ENCODE measurements at places on chromosomes 2 and 18.
A peak's percentile ranks its signal among the peaks of the same experiment; 100 is the strongest.

DNA sequence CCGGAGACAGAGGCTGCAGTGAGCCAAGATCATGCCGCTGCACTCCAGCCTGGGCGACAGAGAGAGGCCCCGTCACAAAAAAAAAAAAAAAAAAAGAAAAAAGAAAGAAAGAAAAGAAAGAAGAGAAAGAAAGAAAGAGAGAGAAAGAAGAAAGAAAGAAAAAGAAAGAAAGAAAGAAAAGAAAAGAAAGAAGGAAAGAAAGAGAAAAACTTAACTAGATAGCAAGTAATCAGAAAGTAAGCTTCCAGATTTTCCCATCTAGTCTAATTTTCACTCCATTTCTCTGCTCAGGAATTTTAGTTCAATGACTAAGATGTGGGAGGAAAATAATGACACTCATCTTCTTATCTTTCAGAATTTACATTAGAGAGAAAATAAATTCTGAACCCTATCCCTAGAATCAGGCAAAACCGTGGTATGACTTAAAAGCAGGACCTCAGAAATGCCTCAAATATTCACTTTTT is 2.4 kb downstream of the GFPT1 start:
- DNase-seq, result peak; percentile 36

DNA sequence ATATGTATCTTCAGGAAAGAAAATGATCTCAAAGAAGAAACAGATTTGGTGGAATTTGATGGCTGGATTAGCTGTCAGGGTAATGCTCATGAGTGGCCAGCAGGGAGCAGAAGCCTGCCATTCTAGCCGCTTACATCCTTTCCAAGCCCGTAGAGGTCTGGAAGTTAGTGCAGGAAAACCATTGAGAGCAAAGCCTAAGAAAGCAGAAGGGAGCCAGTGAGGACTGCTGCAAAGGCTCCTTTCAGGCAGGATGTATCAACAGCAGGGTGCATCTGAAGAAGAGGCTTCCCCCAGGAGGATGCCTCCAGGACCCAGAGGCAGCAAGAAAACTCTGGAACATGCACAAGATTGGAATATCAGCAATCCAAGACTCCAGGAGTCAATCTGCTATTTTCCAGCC is 22.9 kb upstream of the LBH start:
- DNase-seq, result peak; percentile 56

DNA sequence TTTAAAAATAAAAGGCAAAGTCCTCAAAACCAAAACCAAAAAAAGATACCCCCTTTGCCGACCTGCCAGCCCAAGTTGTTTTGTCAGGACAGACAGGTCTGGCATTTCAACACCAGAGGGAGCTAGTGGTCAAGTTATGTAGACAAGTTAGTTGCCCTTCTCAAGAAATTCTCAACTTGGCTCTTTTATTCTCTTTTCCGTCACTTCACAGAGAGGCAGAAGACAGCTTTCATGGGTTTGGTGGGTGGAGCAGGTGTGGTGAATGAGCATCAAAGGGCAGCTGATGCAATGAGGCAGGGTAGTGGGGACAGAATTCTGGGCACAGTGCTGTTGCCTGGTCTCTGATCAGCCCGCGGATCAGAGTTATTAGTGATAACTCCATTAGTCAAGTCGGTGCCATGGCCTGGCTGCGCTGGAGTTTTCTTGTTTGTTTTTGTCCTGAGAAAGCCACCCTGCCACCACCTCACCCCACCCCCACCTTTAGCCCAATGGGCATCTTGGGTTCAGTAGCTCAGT is 303.7 kb upstream of the EPAS1 start:
- peak; percentile 79 for DNase-seq

GRCh38 chr2:44495544-44495943 is 133.8 kb downstream of the CAMKMT start:
- DNase-seq, result no peak

GRCh38 chr2:77161009-77161408 is 361.2 kb downstream of the LRRTM4 start:
- no peak for DNase-seq

DNA sequence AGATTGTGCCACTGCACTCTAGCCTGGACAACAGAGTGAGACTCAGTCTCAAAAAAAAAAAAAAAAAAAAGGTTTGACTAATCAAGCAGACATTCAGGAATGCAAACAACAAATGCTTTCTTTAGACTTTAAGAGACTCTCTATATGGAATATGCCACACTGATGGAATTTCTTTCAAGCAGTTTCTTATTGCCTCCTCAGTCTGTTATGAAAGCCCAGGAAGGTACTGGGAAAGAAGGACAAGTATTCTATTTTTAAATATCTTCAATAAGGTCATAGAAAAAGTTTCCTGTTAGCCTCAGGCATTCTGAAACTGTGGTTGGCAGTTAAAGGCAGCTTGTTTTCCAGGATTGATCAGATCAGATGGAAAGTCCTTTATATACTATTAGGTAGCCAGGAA is 241.6 kb downstream of the PIK3C3 start:
- DNase-seq, result peak; percentile 27

DNA sequence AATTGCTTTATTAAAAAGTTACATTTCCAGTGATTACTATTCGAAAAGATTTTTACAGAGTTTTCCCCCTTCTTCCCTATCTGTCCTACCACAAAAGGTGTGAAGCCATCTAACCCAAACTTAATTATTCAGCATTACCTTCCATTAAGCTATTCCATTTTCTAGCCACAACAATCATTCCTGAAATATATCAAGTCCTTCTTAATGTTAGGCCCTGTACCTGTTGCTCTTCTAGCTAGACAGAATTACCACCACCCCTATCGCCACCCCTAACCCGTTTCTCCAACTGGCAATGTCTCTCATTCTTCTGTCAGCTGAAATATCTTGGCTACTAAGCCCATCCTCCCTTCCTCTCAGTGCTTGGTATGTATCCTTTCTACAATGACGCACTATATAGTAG is 13.9 kb downstream of the IWS1 start:
- no peak for DNase-seq

DNA sequence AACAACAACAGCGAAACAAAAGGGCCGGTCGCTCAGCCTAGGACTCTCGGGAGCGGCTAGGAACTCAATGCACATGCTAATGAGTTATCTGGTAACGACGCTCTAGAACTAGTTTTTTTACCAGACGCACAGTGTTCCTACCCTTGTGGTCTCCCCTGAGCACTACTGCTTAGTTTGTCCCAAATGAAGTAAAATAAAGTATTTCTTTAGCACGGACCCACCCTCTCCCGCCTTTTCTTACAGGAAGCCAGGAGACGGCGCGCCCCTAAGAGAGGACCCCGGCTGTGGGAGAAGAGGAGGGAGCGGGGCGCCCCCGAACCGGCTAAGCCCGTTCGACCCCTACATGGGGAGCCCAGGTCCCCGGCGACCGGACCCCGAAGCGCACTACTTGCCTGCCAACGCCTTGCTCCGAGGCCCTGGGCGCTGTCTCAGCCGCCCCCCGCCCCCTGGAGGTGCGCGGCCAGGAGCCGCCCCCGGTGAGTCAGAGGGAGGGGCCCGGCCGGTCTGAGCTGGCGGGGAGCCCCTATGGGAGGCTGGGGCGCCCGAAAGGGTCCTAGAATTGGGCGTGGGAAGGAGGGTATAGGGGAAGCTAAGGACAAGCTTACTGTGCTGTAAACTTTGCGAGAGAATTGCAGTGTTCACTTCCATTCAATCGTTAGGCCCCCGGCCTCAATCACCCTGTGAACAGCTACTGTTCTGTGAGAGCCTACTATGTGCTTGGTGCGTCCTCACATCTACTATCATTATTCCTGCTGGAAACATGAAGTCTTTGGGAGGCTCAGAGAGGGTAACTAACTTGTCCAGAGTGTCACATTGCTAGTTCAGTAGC is 3.6 kb upstream of the CAPG start:
- DNase-seq, result peak; percentile 58

DNA sequence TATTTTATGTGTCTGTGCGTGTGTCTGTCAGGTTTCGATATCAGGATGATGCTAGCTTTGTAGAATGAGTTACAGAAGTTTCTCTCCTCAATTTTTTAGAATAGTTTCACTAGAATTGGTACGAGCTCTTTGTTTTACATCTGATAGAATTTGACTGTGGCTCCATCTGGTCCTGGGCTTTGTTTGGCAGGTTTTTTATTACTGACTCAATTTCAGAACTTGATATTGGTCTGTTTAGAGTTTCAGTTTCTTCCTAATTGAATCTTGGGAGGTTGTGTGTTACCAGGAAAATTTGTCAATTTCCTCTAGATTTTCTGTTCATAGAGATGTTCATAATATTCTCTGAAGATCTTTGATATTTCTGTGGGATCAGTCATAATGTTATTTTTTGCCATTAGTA is 289.4 kb upstream of the COL3A1 start:
- DNase-seq, result no peak

- DNase-seq, result peak; percentile 95
These were observed 67.9 kb downstream of the LRRFIP1 start for GRCh38 chr2:237695201-237695780.

GRCh38 chr2:145096582-145096981 is 576.7 kb upstream of the ZEB2 start:
- peak; percentile 78 for DNase-seq

- DNase-seq, result peak; percentile 45
These were observed 260.9 kb upstream of the CWC22 start for GRCh38 chr2:180268006-180268405.

GRCh38 chr2:187991389-187991788 is 300.3 kb upstream of the GULP1 start:
- DNase-seq, result no peak

- DNase-seq, result no peak
These were observed 150.4 kb downstream of the NR4A2 start for GRCh38 chr2:156182132-156182531.

DNA sequence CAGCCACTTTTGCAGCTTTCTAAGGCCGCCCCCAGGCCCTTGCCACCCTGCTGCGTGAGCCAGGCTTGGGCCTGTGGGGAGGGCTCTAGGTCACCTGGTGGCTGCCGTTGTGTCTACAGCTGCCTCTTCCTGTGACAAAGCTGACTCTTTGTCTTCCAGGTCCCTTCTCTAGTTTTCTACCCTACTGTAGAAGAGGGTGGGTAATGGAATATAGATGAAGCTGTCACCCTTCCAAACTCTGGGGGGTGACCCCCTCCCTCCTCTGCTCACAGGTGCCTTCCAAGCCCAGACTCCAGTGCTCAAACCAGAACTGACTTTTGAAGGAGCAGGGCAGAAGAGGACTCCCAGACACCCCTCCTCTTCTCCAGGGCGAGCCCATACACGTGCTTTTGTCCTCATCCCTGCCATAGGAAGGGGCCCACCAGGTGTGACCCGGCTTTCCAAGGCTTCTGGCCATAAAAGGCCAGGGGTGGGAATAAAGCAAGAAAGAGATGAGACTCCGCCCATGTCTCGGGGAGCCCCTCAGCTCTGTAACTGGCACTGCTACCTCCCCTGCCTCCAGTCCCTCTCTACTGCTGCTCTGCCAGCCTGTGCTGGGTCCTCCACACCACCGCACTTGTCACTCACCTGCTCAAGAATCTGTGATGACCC is 17.9 kb upstream of the SDC1 start:
- DNase-seq, result no peak

DNA sequence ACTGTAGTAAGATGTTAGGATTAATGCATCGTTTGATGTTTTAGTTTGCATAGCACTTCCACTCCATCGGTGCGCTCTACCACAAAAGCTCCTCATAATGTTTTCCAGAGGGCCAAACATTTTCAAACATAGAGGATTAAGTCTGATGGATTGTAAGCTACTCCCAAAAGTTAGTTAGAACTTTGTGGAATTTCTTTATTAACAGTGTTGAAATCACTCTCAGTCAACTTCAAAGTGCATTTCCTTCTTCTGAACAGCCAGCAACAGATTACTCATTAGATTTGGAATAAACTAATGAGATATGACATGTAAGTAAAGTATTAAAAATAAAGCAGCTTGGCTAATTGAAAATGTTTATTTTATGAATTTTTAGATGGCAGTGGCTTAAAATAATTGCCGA is 30.1 kb upstream of the CTAGE1 start:
- no peak for DNase-seq

- no peak for DNase-seq
These were observed 8.7 kb downstream of the FAM228A start for GRCh38 chr2:24183366-24184069.

DNA sequence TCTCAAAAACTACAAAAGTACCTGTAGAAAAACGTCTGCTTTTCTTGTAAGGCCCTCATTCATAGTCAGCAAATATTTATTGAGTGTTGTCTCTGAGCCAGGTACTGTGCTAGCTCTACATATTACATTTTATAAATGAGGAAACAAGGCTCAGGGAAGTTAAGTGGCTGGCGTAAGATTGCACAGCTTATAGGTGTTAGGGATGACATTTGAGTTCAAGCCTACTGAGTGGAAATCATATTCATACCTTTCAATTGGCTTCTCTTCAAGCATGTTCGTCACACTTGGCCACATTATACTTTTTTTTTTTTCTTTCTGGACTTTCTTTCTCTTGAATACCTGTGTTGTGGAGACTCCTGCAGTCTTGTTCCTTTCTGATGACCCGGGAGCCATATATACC is 5.9 kb downstream of the NCOA1 start:
- no peak for DNase-seq

GRCh38 chr2:40041422-40042382 is 262.6 kb upstream of the THUMPD2 start:
- DNase-seq, result peak; percentile 89

DNA sequence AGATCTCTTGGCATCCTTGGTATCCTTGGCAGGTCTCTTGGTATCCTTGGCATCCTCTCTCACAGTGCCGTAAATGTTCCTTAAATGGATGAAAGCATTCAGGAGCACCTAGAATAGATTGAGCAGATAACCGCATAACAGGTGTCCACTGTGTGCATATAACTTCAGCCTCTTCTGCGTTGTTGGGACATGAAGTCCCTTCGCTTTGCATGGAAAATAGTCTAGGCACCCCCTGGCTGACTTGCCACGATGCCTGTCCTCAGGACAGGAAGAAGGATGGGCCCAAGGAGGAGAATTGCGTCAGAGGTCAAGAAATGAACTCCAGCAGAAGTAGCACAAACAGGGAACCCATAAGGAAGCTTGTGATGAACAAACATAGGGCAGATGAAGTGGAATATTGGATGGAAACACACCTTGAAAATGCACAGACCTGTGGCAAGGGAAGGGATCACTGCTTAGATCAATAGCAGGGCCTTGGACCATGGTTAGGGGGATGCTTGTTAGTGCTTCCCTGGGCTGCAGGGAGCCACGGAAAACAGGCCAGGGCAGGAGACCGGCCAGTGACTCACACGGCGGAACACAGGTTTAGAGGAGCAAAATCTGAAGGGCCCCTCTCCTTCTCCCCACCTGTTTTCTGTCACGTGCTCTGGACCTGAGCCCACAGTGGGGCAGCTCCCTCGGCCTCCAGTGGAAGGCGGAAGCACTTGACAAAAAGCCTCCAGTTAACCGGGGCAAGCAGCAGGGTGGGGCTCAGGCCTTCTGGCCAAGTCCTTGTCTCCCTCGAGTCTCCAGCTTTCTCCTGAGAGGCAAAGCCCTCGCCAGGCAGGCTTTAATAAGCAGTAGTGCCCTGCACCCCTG is 99.2 kb upstream of the ASAP2 start:
- DNase-seq, result no peak

- no peak for DNase-seq
These were observed 122.1 kb downstream of the SH3BP4 start for GRCh38 chr2:235073868-235074413.

DNA sequence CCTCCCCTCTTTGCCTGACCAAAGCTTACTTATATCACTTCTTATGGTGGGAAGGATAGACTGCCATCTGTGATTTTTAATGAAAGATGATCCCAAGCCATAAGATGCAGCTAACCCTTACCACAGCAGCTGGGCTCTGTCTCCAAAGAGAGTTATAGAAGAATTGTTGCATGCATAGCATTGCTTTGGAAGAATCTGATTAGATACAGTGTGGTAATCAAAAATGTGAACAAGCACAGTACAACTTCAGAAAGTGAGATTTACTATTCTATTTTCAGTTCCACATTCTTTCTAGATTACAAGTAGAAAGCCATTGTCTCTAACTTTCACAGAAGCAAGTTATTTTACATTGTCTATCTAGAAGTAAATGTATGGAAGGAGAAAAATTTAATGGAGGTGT is 129.0 kb upstream of the ACVR2A start:
- DNase-seq, result peak; percentile 38

GRCh38 chr2:99865818-99866676 is 276.3 kb downstream of the AFF3 start:
- peak; percentile 78 for DNase-seq
